ENCODE measurements at places on chromosomes 3 and 15.

DNA sequence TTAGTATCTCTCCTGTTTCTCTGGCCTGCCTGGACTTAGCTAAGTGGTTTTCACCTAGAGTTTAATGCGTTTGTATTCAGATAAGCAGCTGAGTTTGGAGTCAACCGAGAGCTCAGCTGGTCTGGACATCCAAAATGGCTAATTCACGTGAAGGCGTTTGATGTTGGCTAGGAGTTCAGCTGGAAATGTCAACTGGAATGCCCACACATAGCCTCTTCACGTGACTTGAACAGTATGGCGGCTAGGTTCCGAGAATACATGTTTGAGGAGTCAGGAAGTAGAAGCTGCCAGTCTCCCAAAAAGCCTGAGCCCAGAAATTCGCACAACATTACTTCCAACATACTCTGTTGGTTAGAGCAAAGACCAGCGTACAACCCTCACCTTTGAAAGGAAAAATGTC, 2.2 kb downstream of the USP8 start:
- DNase-seq: no peak

GRCh38 chr15:37375519-37375918, 275.2 kb upstream of the MEIS2 start:
- DNase-seq: no peak

DNA sequence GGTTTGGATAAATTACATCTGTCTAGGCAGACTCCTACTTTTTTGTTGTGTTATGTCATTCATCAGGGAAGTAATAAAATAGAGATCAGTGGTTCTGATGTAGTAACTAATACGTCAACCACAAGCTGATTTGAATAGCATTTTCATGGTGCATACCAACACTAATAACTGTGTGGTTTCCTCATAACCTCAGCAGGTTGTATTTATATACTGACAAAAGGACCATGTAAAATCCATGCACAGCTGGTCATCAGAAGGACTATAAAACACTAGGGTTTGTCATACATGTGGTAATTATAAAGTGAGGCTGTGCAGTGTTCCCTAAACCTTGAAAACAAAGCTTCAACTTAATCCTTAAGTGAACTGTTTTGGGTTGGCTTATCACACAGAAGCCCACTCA, 216.8 kb upstream of the RBMS3 start:
- DNase-seq: no peak

- no peak for DNase-seq
Observed at GRCh38 chr3:171168086-171168485, 141.6 kb upstream of the SLC2A2 start.

DNA sequence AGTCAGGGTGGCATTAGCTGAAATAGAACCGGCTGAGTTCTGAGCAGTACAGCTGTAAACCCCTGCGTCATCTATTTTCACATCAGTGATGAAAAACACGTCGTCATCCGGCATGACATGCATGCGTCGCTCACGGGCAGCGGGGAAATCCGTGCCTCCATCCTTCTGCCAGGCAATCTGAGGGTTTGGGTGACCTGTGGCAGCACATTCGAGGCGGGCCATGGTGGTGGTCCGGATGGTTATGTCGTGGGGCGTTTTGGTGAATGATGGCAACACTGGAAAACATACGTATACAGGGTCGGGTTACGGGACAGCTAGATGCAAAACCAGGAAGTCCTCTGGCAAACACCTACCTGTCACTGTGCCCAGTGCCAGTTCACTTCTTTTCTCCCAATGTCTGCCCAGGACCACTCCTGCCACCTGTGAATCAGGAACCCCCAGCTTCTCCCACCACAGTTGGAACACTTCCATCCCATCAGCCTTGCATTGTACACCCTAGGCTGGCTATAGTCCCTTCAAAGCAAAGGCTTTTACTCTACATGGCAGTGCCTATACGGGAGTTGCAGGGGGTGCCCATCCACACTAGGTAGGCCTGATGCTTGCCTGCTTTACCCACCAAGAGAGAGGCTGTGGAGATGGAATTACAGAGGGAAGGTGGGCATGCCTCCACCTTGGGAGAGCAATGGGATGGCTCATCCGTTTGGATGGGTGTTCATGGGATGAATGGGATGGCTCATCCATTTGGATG, 116.7 kb downstream of the LRIG1 start:
- no peak for DNase-seq

DNA sequence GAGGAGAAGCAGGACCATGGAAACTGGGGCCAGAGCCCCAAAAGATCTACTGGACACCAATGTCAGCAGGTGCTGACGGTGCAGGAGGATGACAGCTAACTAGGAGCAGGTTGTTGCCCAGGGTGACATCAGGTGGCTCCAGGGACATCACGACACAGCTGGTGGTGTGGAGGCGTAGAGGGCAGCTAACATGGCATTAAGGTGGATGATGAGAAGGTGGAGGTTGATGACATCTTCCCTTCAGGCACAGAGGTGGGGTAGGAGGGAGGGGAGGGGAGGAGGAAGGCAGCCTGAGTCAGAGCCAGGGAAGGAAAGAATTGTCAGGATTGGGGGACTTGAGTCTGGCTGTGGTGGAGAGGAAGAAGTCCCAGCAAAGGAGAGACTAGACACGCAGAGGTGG, 1.5 kb upstream of the EPHB1 start:
- DNase-seq: no peak
